NCI-H1417 treated with DMSO at 0.1 percent for 48 hours (cell line): ENCODE measurements at places on chromosomes 1 and 21.

DNA sequence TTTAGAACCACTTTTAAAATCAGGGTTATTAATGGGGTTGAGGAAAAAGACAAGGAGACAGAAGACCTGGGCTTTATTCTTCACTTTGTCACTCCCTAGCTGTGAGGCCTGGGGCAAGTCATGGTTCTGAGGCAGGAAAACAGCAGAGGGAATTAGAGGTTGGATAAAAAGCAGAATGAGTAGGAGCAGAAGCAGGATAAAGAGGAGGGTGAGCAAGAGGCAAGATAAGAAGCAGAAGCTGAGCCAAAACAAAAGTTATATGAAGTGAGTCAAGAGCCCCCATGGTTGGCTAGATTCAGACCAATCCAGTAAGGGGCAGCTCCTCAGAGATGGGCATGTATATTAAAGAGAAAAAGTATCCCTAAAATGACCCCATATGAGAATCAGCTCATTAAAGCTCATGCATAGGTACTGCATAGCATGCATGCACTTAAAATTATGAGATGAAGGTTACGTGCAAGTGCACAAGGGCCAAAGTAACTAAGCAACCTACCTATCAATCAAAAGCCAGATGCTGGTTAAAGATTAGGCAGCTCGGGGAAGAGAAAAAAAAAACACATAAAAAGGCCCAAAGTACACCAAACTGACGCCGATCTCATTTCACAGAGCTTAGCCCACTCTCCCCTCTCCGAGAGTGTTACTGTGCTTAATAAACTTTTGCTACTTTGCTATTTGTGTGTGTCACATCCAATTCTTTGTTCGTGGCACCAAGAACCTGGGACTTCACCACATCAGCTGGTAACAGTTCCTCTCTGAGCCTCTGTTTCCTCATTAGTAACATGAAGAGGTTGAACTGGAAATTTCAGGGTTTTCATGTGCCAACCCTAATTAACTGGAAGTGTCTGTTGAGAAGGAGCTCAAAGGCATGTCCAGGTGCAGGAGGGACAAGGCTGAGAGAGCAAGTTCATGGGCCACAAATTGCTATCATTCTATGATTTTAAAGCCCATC lies 2.2 kb downstream of the AVPR1B start:
- DNase-seq, result no peak

GRCh38 chr1:247923941-247924340 lies 748 bp upstream of the OR2AJ1 start:
- no peak for DNase-seq

DNA sequence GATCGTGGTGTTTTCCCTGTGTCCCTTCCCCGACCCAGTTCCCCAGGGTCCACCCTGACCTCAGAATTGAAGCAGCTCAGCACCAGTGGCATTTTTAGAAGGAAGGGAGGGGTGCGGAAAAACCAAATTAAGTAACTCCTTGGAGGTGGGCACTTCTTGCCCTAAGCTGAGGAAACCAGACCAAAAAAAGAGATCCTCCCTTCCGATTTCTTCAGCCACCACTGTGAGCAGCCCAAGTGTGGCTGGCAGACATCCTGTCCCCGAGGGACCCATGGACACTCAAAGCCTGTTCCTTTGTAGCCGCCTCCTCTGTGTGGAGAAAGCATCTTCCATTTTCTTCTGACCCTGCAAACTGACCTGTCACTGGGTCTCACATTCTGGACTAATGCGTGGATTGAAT lies 31.3 kb downstream of the KIRREL1 start:
- no peak for DNase-seq

GRCh38 chr1:173682184-173682583 lies 12.5 kb upstream of the ANKRD45 start:
- DNase-seq, result no peak

- DNase-seq, result no peak
Measured at GRCh38 chr1:24416666-24417391, 1.2 kb downstream of the NIPAL3 start.
